Activated CD4-positive, alpha-beta T cell treated with anti-CD3 and anti-CD28 coated beads, Interleukin-2, amount 10 ng/mL, durations not matched to agents 7 days and 5 days (primary cell): ENCODE measurements at places on chromosomes 5 and 9.

DNA sequence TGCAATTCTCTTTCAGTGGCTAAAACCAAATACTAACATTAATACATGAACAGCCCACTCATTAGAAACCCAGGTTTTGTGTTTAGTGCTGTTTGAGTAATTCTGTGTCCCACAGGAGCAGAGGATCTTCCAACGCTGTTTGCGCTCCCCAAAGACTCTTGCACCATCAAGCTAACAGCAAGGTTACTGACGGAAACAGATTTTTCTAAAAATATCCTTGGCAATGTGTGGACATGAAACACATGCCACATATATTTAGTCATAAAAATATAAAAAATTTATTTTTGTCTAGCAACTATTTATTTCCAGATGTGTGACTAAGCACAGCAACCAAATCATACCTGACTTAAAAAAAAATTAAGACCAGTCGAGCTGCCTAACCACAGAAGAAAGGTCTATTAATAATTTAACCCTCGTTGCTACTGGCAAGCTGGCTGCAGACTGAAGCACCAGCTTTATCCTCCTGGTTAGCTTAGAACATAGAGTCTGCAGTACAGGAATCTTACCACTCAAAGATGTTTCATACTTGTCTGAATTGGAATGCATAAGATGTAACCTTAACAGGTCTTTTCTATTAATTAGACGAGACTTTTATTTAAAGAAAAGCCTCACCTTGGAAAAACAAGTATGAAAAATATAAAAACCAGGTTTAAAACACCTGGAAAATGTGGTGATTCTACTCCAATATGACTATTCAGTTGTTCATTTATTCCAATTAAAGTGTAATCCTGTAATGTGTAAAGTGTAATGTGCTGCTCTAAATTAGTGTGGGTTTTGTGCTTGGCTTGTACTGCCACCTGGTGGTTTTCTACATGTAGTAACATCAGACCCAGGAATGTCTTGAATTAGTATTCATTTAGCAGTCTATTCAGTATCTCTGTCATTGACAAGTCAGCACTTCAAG, 272.5 kb downstream of the EPB41L4A start:
- H3K27ac ChIP-seq: no peak overlapping the region
- DNase-seq: peak; percentile 68
- H3K27me3 ChIP-seq: peaks cover 13% of the 10 kb centered on the region
- no peaks in the 10 kb centered on the region for H3K4me1 ChIP-seq

- no peaks in the 10 kb centered on the region for H3K36me3 ChIP-seq
- no peak overlapping the region for H3K27ac ChIP-seq
- H3K27me3 ChIP-seq: no peaks in the 10 kb centered on the region
- H3K4me3 ChIP-seq: no peak overlapping the region
These were observed 50.2 kb downstream of the MED10 start for GRCh38 chr5:6328173-6328572.

GRCh38 chr9:34514816-34515215, 8.0 kb downstream of the ENHO start:
- peaks cover 2% of the 10 kb centered on the region for H3K27me3 ChIP-seq
- H3K36me3 ChIP-seq: no peaks in the 10 kb centered on the region
- no peaks in the 10 kb centered on the region for H3K4me1 ChIP-seq
- no peak for DNase-seq

DNA sequence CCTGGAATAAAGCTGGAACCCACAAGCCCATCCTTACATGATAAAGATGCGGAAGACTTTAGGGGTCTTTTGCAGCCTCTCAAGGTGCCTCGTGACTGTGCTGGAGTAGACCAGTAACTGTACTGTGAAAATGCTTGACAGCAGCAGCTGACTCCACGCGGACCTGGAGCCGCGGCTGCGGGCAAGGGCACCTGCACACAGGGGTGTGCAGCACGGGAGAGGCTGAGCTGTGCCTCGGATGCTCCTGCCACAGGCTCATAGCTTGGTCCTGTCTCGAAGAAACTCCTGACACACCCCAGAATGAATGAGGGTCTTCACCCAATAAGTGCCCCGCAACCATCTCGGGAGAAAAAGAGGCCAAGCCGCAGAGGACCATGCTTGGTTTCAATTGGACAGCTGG, 40.3 kb upstream of the CEP72 start:
- H3K36me3 ChIP-seq: no peaks in the 10 kb centered on the region
- peaks cover 15% of the 10 kb centered on the region for H3K27me3 ChIP-seq
- DNase-seq: no peak

GRCh38 chr5:100252944-100253343, 282.2 kb upstream of the FAM174A start:
- no peaks in the 10 kb centered on the region for H3K36me3 ChIP-seq
- H3K27ac ChIP-seq: no peak overlapping the region
- no peak for DNase-seq
- H3K4me1 ChIP-seq: no peaks in the 10 kb centered on the region

- DNase-seq: no peak
- no peak overlapping the region for H3K4me3 ChIP-seq
- H3K36me3 ChIP-seq: no peaks in the 10 kb centered on the region
- H3K27me3 ChIP-seq: peaks cover 3% of the 10 kb centered on the region
- no peak overlapping the region for H3K27ac ChIP-seq
These were observed 369.9 kb upstream of the DAB2 start for GRCh38 chr5:39794513-39795210.

- no peak overlapping the region for H3K4me3 ChIP-seq
- H3K27ac ChIP-seq: no peak overlapping the region
- no peaks in the 10 kb centered on the region for H3K36me3 ChIP-seq
- H3K4me1 ChIP-seq: no peaks in the 10 kb centered on the region
- DNase-seq: no peak
These were observed 340.6 kb downstream of the CAAP1 start for GRCh38 chr9:26551971-26552370.

DNA sequence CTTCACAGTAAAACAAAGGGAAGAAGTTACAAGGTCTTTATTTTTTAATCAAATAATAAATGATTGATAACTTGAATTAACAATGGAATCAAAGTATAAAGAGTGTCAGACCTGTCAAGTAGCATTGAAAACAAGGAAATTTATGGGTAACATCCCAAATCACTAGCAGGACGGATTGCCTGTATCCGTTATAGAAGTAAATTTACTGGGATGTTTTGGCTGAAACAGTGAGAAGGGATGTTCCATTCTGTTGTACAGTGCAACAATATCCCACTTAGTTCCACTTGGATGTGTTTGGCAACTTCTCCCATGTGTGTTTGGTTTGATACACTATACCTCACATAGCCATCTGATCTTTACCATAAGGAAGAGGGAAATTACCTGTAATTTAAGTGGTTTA, 421.0 kb upstream of the CHD1 start:
- no peaks in the 10 kb centered on the region for H3K4me1 ChIP-seq
- H3K4me3 ChIP-seq: no peak overlapping the region
- DNase-seq: no peak
- no peaks in the 10 kb centered on the region for H3K27me3 ChIP-seq
- no peaks in the 10 kb centered on the region for H3K36me3 ChIP-seq
- H3K27ac ChIP-seq: no peak overlapping the region

DNA sequence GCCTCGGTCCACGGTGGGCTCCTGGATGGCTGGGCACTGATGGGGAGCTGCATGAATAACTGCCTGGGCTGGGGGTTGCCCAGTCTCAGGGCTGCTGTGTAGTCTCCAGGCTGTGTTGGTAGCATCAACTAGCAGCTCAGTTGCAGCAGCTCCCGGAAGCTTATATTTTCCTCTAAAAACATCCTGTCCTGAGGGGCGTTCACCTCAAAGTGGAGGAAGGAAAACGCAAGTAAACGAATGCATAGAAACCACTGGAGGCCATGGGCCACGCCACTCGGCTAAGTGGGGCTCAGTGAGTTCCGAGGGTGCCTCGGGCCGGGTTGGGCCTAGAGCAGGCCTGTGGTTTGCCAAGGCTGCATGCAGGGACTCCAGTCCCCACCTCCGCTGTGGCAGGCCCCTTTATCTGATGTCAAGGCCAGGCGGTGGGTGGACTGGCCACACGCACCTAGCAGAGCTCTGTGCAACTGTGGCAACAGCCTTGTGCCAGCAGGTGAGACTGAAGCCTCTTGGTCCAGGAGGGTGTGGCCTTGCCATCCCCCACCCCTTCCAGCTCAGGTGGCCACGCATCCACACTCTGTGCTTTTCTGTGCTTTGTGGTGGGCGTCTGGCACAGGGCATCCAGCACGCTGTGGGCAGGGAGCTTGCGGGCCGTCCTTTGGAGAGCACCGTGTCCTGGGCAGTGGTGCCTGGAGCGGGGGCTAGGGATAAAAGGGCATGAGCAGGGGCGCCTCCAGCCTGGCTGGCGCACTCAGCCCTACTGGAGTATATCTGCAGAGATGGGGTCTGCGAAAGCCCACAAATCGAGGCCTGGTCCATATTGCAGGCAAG, 15.1 kb downstream of the TCF7 start:
- no peaks in the 10 kb centered on the region for H3K27me3 ChIP-seq
- H3K36me3 ChIP-seq: peaks cover 90% of the 10 kb centered on the region
- DNase-seq: peak; percentile 60
- H3K27ac ChIP-seq: peak overlapping the region; percentile 94
- peaks cover 99% of the 10 kb centered on the region for H3K4me1 ChIP-seq

- H3K4me3 ChIP-seq: no peak overlapping the region
- DNase-seq: no peak
- no peaks in the 10 kb centered on the region for H3K36me3 ChIP-seq
- H3K27ac ChIP-seq: no peak overlapping the region
These were observed 373.3 kb upstream of the FAM174A start for GRCh38 chr5:100161868-100162267.

- no peaks in the 10 kb centered on the region for H3K36me3 ChIP-seq
- H3K27me3 ChIP-seq: no peaks in the 10 kb centered on the region
- H3K4me3 ChIP-seq: no peak overlapping the region
- H3K4me1 ChIP-seq: no peaks in the 10 kb centered on the region
These were observed 101.9 kb downstream of the FBXL7 start for GRCh38 chr5:15601853-15602252.

GRCh38 chr5:31029925-31030324, 163.6 kb upstream of the CDH6 start:
- DNase-seq: no peak
- H3K36me3 ChIP-seq: no peaks in the 10 kb centered on the region
- no peaks in the 10 kb centered on the region for H3K4me1 ChIP-seq
- no peak overlapping the region for H3K27ac ChIP-seq
- H3K27me3 ChIP-seq: no peaks in the 10 kb centered on the region

DNA sequence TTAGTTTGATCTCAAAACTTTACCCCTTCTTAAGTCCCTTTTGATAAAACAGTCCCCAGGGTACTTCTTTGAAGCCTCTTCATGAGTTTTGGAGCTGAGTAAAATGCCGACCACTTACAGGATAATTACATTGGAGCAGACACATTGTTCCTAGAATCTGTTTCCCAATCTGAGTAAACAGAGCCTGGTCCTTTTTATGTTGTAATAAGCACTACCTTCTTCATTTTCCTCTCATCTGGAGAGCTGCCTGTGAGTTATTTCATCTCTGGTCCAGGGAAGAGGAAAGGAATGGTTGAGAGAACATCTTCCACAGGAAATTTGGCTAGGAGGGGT, 26.3 kb upstream of the GALNT10 start:
- no peaks in the 10 kb centered on the region for H3K36me3 ChIP-seq
- no peak overlapping the region for H3K4me3 ChIP-seq
- no peak for DNase-seq

- no peaks in the 10 kb centered on the region for H3K36me3 ChIP-seq
- no peak overlapping the region for H3K27ac ChIP-seq
- no peak for DNase-seq
- peaks cover 30% of the 10 kb centered on the region for H3K27me3 ChIP-seq
- H3K4me1 ChIP-seq: peaks cover 9% of the 10 kb centered on the region
These were observed 15.6 kb upstream of the IRF1 start for GRCh38 chr5:132506094-132506692.

DNA sequence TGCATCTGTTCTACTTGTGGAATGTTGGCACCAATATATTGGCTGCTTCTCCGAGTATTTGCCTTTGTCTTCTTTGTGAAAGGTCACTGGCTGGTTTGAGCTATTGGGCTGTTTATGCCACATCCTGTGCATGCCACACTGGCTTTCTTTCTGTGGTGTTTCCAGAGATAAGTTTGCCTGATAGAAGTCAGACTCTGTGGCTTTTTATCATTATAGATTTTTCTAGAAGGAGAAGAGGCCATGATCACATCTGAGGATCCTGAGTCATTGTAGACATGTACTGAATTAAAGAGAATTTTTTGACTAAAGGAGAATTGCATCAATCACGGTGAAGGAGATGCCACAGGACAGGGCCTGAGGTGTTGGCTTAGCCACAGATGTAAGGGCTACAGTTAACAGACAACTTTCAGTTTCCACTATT, 26.5 kb upstream of the CDKN2B start:
- peaks cover 31% of the 10 kb centered on the region for H3K27me3 ChIP-seq
- no peak overlapping the region for H3K4me3 ChIP-seq
- no peak for DNase-seq
- peaks cover 20% of the 10 kb centered on the region for H3K4me1 ChIP-seq
- no peak overlapping the region for H3K27ac ChIP-seq
- H3K36me3 ChIP-seq: no peaks in the 10 kb centered on the region

DNA sequence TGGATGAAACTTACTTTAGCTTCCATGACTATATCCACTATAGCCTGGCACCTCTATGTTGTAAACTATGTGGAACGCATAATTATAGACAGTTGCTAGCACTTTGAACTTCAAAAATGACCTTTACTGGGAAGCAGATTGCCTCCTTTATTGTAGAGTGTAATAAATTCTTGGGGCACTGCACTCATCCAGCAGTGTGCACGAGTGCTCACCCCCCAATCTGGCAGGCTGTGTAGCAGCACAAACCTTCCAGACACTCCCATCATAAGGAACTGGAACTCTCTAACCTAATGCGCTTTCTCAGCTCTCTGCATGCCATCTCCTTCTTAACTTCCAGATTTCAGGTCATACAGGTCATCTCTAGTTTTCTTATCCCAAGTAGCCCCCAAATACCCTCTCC, 1.5 kb upstream of the PDE6A start:
- no peak overlapping the region for H3K27ac ChIP-seq
- no peak overlapping the region for H3K4me3 ChIP-seq
- H3K4me1 ChIP-seq: no peaks in the 10 kb centered on the region

- DNase-seq: no peak
- H3K27me3 ChIP-seq: peaks cover 14% of the 10 kb centered on the region
- no peak overlapping the region for H3K27ac ChIP-seq
- H3K36me3 ChIP-seq: no peaks in the 10 kb centered on the region
- no peak overlapping the region for H3K4me3 ChIP-seq
- H3K4me1 ChIP-seq: peaks cover 2% of the 10 kb centered on the region
These were observed 93.3 kb downstream of the TLE1 start for GRCh38 chr9:81595887-81596543.

GRCh38 chr9:37503736-37504135, 18.0 kb downstream of the POLR1E start:
- H3K27ac ChIP-seq: no peak overlapping the region
- no peak for DNase-seq
- peaks cover 19% of the 10 kb centered on the region for H3K4me1 ChIP-seq
- no peaks in the 10 kb centered on the region for H3K27me3 ChIP-seq

- H3K4me1 ChIP-seq: peaks cover 30% of the 10 kb centered on the region
- H3K27ac ChIP-seq: no peak overlapping the region
- no peak for DNase-seq
- no peaks in the 10 kb centered on the region for H3K36me3 ChIP-seq
- no peaks in the 10 kb centered on the region for H3K27me3 ChIP-seq
These were observed 171.3 kb downstream of the NR3C1 start for GRCh38 chr5:143231973-143232812.
